ENCODE measurements at places on chromosomes 16 and 17. TPM values are rescaled to one million over a fixed set of nuclear protein-coding genes. Genes with fewer than 3 reads are reported as not detected.

DNA sequence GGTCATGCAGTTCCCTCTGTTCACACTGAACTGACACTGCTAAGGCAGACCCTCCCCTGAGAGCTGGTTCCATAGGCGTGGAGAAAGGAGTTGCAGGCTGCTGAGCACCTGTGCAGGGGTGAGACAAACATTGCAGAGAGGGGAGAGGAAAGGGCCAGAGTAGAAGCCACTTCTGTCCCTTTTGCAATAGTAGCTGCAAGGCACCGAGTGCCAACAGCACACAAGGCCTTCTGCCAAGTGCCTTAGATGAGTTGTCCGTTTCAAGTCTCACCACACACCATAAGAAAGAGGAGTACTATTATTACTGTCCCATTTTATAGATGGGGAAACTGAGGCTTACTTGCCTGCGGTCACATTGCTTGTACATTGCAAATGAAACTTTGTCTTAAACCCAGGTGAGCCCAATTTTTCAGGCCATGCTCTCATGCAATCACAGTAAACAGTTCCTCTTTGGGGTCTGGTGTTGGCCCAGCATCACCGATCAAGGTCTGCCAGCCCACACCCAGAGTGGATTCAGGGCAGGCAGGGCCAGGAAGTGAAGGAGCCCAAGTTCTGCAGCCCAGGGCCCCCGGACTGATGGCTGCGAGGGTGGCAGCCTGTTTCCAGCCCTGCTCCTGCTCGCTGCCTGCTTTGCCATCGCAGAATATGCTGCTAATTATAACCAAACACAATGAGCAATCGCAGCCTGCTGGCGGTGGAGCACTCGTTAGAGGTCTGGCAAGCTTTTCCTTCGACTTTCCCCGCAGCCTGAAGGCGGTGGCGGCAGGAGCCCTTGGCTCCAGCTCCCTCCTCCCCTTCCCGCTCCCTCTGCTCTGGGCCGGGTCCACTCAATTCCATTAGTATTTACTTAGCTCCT lies 36.8 kb upstream of the DYNLL2 start:
- no peaks in the 10 kb centered on the region for H3K27me3 ChIP-seq
- H3K27ac ChIP-seq, result no peak overlapping the region

GRCh38 chr17:66779237-66779606 lies 55.7 kb upstream of the CACNG5 start:
- no peaks in the 10 kb centered on the region for H3K36me3 ChIP-seq
- no peak overlapping the region for H3K4me3 ChIP-seq
- no peaks in the 10 kb centered on the region for H3K27me3 ChIP-seq
- no peaks in the 10 kb centered on the region for H3K4me1 ChIP-seq
- H3K27ac ChIP-seq, result no peak overlapping the region

- H3K4me1 ChIP-seq, result peaks cover 3% of the 10 kb centered on the region
- H3K27ac ChIP-seq, result no peak overlapping the region
- no peaks in the 10 kb centered on the region for H3K36me3 ChIP-seq
- no peak for DNase-seq
- no peak overlapping the region for H3K4me3 ChIP-seq
Measured at GRCh38 chr16:53756275-53756996, 52.5 kb downstream of the FTO start.

DNA sequence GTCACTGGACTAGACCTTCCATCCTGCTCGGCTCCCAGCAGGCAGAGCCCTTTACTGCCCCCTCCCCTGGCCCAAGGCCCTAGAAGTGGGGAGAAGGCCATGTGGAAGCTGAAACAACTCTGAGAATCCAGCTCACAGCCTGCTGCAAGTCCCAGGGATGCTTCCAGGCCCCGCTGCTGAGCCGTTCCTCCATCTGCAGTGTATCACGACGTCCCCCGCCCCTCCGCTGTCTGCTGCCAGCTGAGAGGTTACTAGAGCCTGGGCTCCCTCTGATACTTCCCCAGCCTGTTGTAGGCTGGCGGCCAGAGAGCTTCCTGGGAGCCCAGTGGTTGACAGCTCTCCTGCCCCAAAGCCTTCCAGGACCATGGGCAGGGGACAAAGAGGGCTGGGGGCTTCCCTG lies 118.2 kb downstream of the MGAT5B start:
- H3K36me3 ChIP-seq, result no peaks in the 10 kb centered on the region
- H3K4me1 ChIP-seq, result peaks cover 24% of the 10 kb centered on the region
- no peak overlapping the region for H3K4me3 ChIP-seq
- no peak overlapping the region for H3K27ac ChIP-seq

Gene SLC22A31
- not detected for total RNA-seq

Gene GID4
- 11.6 TPM for total RNA-seq

Gene RUNDC3A
- not detected for total RNA-seq

All from B cell (primary cell).